GM12878 (cell line): ENCODE measurements at places on chromosomes 11 and 22.

DNA sequence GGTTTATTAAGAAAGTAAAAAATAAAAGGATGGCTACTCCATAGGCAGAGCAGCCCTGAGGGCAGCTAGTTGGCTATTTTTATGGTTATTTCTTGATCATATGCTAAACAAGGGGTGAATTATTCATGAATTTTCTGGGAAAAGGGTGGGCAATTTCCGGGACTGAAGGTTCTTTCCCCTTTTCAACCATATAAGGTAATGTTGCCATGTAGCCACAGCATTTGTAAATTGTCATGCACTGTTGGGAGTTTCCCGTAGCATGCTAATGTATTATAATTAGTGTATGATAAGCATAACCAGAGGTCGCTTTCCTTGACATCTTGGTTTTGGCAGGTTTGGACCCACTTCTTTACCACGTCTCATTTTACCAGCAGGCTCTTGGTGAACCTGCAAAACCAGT is 610.4 kb upstream of the B3GAT1 start:
- DNase-seq = no peak

DNA sequence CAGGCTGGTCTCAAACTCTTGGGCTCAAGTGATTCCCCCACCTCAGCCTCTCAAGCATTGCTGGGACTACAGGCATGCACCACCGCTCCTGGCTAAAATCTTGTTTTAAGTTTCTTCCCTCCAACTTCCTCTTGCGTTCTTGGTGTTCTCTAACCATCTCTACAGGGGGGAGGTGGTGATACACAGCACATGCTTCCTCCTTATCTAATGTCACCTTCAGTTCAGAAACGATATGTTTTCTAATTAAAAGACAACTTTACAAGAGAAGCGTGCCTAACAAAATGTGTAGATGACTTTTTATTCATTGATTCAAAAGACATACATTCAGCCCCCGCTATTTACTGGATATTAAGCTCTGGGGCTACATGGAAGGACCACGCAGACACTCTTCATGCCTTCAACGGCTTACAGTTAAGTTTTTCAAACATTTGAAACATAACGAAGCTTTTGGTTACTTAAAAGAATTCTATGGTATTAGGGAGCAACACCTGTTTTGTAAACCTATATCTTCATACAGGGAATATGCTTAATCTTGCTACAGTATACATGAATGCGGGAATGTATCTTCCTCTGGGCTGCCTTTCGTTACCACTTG is 933 bp upstream of the DLAT start:
- DNase-seq = no peak

DNA sequence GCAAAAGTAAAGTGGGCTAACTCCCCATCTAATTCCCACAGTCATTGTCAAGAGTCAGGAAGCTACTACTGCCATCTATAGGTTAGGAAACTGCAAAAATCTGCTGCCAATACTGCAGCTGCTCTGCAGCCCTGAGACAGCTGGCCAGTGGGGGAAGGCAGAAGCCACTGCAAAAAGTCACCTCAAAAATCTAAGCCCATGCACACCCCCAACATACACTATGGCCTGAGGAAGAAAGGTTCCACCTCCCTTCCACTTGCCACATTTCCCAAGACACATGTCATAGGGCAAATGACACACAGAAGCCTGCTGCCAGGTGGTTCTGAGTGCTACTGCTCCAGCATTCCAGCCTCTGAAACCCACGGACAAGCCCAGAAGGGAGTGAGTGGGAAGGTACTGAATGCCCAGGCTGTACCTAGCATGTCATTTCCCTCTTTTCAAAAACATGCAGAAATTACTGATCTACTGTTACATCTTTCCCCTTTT is 36.9 kb downstream of the DGCR2 start:
- DNase-seq = no peak

- DNase-seq = no peak
Measured at GRCh38 chr11:26037716-26038115, 294.2 kb upstream of the ANO3 start.

DNA sequence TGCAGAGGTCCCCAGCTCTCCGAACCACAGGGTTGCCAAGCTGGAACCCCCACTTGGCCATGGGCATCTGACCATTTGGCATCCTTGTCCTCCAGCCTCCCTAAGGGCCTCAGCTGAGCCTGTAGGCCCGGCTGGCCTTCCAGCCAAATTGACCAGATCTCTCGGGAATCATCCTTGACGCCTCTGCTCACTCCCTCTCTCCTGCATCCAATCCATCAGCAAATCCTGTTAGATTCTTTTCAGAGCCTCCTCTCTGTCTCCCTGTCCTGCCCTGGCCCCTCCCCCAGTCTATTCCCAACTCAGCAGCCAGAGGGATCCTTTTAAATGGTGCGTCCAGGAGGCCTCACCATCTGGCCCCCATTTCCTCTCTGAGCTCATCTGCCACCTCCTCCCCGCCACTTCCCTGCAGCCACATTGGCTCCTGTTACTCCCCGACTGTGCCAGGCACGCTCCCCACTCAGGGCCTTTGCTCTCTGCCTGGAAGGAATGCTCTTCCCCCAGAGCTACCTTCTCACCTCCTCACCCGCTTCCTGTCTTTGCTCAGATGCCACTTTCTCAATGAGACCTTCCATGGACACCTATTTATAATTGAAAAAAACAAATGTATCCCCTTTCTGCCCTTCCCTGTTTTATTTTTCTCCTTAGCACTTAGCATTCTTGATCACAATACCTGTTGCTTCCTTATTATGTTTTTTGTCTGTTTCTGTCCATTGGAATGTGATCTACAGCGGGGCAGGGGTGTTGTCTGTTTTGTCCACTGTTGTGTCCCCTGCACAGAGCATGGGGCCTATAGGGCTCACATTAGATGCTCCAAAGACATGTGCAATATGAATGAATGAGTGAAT is 78.1 kb downstream of the NFAM1 start:
- DNase-seq = no peak

DNA sequence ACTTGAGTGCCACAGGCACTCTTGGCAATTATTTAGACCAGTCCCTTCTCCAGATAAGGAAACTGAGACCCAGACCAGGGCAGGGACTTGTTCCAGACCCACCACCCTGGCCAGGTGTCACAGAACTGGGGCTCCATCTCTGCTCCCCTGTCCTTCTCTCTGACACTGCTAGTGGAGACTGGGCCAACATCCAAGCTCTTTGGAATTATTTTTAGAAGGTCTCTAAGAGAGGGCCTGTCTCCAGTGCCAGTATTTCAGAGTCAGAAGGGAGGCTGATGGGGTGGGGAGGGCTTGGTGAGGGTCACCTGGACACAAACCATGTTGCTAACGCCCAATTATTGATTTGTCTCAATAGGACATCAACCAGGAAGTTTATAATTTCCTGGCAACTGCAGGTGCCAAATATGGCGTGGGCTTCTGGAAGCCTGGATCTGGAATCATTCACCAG is 32.7 kb downstream of the POLR3H start:
- no peak for DNase-seq

- no peak for DNase-seq
Measured at GRCh38 chr11:27599217-27599616, 92.6 kb upstream of the LIN7C start.

DNA sequence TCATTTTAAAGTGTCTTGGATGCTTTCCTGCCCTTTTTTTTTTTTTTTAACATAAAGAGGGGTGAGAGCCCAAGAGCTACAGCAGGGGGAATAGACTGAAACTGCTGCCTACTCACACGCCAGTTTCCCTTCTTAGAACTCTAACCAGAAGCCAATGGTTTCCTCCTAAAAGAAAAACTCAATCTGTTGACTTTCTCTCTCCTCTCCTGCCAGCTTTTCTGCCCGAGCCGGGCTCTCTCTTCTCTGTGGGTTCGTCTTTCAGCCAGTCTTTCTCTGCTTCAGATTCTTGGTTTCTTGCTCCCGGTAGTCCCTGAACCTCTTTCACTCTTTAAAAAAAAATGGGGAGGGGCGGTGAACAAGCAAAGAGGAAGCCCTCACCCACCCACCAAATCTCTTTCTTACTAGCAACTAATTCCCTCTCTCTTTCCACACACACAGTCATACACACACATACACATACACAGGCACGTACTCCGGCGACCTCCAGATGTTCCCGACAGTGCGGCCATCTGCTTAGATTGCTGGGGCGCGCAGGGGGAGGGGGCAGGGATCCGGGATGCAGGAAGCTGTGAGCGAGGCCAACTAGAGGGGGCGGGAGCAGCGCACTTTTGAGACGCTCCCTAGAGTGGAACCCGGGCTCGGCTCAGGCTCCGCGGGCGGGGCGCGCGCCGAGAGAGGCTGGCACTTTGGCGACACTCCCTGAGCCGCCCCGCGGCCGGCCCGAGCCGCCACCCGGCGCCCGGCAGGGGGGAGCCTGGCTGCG is 444 bp upstream of the TSKU start:
- no peak for DNase-seq

DNA sequence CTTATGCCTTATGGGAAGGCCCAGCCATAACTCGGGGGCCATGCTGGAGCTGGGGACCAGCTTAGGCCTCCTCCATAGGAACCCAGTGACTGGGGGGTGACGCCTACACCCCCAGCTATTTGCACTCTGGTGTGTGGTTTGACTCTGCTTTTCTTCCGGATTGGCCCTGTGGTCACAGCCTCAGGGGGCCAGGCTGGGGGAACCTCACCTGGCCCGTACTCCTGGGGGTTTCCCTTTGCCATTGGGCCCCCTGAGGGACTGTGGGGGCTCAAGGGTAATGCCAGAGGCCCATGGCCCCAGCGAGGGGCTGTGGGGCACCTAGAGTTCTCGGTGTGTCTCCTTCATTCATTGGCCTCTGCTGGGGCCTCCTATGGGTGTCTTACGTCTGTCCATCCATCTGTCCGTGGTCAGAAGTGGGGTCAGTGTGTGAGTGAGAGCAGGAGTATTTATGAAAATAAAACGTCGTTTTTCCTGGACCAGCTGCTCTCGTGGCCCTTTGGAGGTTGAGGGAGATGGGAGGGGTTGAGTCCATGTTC is 6.3 kb upstream of the SH3BP1 start:
- DNase-seq = peak; percentile 74

GRCh38 chr11:127395034-127395433 is 394.5 kb upstream of the KIRREL3 start:
- DNase-seq = no peak

DNA sequence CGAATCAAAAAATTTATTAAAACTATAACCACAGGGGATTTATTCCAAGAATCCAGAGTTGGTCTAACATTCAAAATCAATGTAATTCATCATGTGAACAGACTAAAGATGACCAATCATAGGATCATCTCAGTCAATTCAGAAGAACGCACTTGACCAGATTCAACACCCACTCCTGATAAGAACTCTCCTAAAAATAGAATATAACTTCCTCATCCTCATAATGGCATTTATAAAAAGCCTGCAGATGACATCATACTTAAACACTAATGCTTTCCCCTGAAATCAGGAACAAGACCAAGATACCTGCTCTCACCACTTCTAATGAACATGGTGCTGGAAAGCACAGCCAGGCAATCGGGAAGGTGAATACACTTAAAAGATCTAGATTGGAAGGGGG is 10.5 kb upstream of the MUC2 start:
- DNase-seq = no peak

DNA sequence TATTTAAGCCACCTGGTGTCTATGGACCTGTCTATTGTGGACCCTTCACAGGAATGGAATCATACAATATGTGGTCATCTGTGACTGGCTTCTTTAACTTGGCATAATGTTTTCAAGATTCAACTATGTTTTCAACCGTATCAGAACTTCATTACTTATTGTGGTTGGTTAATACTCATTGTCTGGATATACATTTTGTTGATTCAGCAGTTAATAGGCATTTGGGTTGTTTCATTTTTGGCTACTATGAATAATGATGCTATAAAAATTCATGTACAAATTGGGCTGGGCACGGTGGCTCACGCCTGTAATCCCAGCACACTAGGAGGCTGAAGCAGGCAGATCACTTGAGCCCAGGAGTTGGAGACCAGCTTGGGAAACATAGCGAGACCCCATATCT is 2.5 kb upstream of the RAPSN start:
- no peak for DNase-seq

- DNase-seq = no peak
Measured at GRCh38 chr11:105911454-105911853, 110.6 kb downstream of the MSANTD4 start.
